ENCODE measurements at places on chromosomes 6 and 20. TPM values are rescaled to one million over a fixed set of nuclear protein-coding genes. Genes with fewer than 3 reads are reported as not detected.

KIAA1586 gene
- total RNA-seq = 17.7 TPM

ASXL1 gene
- total RNA-seq = 119 TPM

SLC22A16 gene
- not detected for total RNA-seq

TRIM31 gene
- total RNA-seq = not detected

ITPR3 gene
- 42.2 TPM for total RNA-seq

Data from activated CD8-positive, alpha-beta memory T cell treated with anti-CD3 and anti-CD28 coated beads for 36 hours (primary cell).